ENCODE measurements at places on chromosomes 11 and 22. TPM values are rescaled to one million over a fixed set of nuclear protein-coding genes. Genes with fewer than 3 reads are reported as not detected.

GRCh38 chr11:36013950-36014897, 70.4 kb downstream of the LDLRAD3 start:
- no peak for DNase-seq

GRCh38 chr11:8793114-8793777, 110.7 kb downstream of the RPL27A start:
- no peak for DNase-seq

VSTM5 gene
- total RNA-seq, result 2.0 TPM

PKDREJ gene
- not detected for total RNA-seq

- peak; percentile 78 for DNase-seq
These were observed at the start of gene RDX for GRCh38 chr11:110296226-110297075. Gene RDX, minus strand, starts transcription at chr11:110296614. Its CDS starts 16,922 bp downstream, at chr11:110279692.

TREH gene
- total RNA-seq, result not detected

DNA sequence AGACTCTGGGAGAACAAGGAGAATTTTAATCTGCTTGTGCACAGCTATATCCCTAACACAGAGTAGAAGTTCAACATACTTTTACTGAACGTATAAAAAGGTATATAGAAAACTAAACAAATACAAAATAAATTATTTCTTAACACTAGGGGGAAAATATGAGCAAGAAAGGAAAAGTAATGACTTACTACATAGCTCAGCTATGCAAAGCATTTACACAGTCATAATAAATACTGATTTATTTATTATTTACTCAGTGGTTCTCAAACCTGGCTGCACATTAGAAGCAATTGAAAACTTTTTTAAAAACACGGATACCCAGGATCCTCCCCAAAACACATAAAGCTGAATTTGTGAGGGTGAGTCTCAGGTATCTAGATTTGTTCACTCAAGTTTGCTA, 182.5 kb downstream of the TTC28 start:
- DNase-seq, result no peak

DNA sequence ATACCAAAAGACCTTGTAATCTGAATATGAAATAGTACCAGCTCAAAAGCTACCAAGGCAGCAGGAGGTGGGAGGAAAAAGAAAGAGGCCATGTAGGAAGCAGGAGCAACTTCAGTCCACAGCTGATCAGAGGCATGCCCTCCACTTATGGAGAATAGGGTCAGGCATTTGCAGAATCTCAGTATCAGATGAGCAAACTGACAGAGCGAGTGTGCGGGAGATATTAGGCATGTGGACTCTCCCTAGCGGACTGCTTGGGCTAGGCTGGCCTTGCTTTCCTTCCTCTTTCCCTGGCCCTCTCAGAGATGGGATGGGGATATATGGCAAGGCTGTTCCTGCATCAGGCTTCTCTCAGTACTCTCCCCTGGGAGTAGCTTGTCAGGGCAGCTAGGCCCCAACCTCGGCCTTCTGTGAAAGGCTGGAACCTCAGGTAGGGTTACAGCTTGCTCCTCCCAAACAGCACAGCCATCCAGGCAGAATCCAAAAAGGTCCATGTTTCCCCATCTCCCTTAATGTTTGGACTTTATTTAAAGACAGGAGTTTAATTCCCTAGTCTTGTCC, 37.0 kb downstream of the ETS1 start:
- DNase-seq, result no peak

GRCh38 chr11:134463716-134464115, 51.7 kb upstream of the B3GAT1 start:
- no peak for DNase-seq

DNA sequence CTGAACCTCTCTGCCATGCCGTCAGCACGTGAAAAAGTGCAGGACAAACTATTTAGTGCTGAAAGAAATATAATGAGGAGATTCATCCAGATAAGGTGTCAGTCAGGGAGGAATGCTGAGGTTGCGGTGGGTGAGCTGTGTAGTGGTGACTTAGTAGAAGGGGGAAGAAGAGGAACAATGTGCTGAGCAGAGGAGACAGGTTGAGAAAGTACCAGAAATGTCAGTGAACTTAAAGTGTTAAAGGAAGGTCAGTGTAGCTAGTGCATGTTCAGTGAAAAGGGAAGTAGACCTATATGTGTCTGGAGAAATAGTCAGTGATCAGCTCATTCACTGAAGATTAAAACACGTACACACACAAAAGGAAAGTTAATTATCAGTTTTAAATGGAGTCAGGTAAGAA, 237.6 kb upstream of the CCDC179 start:
- no peak for DNase-seq

GLYAT gene
- total RNA-seq, result not detected

SMTN gene
- total RNA-seq, result 13.3 TPM

GRCh38 chr22:38411016-38411415, 44.0 kb downstream of the KCNJ4 start:
- DNase-seq, result no peak

DNA sequence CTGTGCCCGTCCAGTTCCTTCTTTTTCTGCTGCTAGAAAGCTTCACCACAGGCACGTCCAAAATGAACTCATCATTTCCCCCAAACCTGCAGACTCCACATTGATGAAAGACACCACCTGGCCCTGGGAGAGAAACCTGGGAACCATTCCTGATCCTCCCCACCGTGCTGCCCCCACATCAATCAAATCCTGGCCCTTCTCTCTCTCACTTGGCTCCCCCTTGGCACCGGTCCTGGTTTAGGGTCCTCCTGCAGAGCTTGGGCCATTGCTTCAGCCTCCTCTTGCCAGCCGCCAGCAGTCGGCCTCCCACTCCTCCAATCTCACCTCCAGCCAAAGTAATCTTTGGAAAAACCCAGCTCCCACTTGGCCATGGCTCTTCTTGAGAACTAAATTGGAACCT, 38.5 kb downstream of the RIBC2 start:
- DNase-seq, result no peak

PRG3 gene
- not detected for total RNA-seq

- no peak for DNase-seq
These were observed 100.3 kb upstream of the SLC22A12 start for GRCh38 chr11:64490562-64491216.

WBP2NL gene
- total RNA-seq, result not detected

GRCh38 chr22:49676230-49676629, 151.4 kb downstream of the BRD1 start:
- DNase-seq, result no peak

DNA sequence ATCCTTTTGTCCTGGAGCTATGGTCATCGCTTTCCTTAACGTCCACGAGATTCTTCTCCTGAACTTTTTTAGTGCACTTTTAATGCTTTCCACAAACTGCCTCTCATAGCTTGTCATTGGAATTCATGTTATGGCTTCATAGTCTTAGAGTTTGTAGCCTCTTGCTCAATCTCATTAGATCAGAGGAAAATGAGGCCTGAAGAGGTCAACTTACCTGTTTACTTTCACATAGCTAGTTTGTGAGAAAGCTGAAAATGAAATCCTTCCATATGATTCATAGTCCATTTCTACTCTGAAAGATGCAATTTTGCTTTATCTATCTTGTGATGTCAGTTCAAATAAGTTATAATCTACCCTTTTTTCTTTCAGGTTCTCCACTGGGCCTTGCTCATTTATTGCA, 1747.2 kb upstream of the RAG2 start:
- DNase-seq, result no peak

DNA sequence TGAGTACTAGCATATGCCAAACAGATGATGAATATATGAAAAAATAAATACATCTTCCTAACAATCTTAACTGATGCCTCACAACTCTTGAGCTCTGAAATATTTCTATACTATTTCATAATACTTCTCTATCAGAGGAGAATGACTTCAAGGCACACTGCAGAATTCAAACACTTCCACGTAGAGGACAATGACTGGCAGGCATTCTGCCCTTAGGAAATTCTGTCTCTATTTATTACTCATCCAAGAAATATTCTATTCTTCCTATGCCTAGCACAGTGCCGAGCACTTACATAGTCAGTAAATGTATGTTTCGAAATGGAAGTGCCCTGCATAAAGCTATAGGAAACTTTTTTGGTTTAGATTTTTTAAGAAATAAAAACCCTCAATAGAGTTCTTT, 809.1 kb downstream of the DLG2 start:
- DNase-seq, result no peak

USP47 gene
- total RNA-seq, result 63.4 TPM

NELL1 gene
- total RNA-seq, result 0.29 TPM

MS4A4E gene
- total RNA-seq, result not detected

- DNase-seq, result no peak
These were observed 12.9 kb upstream of the CD3E start for GRCh38 chr11:118291477-118292135.

DNA sequence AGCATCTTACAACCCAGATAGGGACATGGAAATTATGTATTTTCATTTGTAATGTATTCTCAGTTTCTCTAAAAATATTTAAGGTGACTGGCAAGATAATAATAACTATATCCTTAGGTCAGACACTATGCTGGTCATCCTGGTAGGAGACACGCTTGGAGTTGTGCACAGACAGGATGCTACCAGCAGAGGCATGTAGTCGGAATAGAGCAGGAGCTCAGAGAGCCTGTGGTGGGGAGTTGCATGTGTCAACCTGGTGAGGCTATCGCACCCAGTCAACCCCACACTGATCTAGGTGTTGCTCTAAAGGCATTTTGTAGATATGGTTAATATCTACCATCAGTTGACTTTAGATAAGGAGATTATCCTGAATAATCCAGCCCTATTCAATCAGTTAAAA, 318.5 kb downstream of the MIAT start:
- DNase-seq, result no peak

GRCh38 chr22:48631288-48631863, 1196.3 kb downstream of the BRD1 start:
- no peak for DNase-seq

DNA sequence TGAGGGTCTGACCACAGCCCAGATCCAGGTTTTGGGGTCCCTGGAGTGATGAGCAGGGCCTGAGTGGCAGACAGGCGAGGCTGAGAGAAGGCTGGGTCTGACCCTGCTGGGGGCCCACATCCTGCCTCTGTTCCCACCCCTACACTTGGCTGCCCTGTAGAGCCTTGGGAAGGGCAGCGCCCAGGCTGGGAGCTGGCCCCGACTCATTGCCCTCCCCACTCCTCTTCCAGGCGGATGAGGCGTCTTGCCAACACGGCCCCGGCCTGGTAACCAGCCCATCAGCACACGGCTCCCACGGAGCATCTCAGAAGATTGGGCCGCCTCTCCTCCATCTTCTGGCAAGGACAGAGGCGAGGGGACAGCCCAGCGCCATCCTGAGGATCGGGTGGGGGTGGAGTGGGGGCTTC, 4.9 kb downstream of the DERL3 start:
- DNase-seq, result no peak

DNA sequence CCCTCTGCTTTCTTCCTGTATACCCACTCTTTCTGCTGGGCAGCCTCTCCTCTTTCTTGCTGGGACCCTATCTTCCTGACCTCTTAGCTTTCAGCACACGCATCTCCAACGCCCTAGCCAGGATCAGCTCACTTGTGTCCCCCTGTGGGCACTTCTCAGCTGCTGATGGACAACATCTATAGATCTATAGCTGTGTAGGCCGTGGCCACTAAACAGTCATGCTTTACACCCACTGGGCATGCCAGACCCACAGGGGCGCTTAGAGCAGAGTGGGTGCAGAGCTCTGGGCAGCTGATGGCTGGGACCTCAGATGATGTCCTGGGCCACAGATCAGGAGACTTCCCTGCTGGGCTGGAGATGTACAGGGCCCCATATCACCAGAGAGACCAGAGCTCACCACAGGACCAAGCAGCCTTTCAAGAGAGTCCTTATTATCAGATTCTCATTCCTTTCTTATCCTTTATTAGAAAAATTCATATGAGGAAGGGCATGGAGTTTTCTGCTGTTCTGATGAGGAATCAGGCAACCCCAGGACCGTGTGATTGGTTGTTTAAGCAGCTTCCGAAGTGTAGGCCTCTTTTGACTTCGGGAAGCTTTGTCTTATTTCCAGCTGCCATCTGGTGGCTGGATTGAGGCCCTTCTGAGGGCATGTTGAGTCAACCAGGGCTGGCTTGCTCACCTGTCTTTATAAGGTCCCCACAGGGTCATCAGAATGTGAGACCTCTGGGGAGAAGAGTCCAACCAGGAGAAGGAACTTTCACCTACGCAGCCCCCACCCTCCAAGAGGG, 60.5 kb downstream of the OSBP2 start:
- peak; percentile 62 for DNase-seq

DNA sequence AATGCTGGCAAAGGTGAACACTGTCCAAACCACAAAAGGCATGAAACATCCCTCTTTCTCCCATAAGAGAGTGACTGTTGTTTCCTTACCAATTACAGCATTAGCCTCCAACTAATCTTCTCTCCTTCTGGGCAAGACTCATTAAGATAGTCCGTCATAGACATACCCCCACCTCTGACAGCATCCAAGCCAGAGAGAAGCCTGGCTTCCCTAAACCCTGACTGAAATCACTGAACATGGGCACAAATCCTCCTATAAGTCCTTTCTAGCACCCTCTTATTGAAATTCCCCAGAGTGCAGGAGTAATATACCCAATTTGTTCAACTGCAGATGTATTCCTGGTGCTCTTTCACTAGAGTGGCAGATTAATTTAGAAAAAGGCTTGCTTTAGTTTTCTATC, 1.7 kb upstream of the RNASEH2C start:
- no peak for DNase-seq

VWCE gene
- 27.3 TPM for total RNA-seq

DNA sequence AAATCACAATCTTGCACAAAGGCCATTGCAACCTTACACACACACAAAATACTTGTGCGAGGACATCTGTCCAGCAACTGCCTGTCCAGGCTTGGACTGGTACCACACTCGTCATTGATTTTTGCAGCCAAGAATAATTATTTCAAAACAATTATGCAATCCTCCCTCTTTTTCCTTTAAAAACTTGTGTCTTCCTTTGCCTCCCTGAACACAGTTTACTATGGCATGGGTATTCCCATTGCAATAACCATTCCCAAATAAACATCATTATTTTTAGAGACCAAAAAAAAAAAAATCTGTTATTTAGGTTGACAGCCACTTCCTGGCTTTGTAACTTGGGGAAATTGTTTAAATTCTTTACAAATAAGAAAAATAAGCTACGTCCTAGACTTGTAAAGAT, 54.0 kb downstream of the C11orf91 start:
- no peak for DNase-seq

DNA sequence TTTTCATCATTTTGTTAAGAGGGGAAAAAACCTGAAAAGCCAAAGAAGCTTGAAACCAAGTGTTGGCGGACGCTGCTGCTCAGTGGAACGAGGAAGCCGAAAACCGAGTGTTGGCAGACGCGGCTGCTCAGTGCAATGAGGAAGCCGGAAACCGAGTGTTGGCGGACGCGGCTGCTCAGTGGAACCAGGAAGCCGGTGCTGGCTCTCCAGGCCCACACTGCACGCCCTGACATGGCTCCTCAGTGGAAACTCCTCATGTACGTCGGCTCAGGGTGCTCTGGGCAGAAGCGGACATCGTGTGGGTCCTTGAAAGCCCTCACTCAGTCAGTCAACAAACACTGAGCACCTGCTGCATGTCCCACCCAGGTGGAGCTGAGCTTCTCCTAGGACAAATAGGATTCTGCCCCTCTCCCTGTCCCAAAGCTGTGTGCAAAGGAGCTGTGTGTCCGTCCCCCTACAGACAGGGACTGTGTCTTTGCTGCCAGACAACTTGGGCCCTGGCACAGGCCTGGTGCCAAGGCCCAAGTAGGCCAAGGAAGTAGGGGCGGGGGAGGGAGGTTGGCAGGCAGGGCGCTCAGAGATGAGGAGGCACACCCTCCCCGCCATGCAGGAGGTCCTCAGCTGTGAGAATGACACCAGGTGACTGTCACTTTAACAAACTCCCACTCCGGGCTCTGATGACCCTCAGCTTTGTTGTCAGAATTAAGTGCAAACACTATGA, 37.3 kb downstream of the PHF21B start:
- DNase-seq, result no peak

GRCh38 chr11:134566311-134566710, 154.3 kb upstream of the B3GAT1 start:
- DNase-seq, result no peak

- no peak for DNase-seq
These were observed 15.1 kb upstream of the CSRP3 start for GRCh38 chr11:19216709-19217374.
